ENCODE measurements at places on chromosomes 16 and 17.

- DNase-seq, result no peak
These were observed 14.2 kb upstream of the ALOX12B start for GRCh38 chr17:8101721-8102120.

GRCh38 chr17:39927929-39928857, 661 bp downstream of the LRRC3C start:
- DNase-seq, result no peak

DNA sequence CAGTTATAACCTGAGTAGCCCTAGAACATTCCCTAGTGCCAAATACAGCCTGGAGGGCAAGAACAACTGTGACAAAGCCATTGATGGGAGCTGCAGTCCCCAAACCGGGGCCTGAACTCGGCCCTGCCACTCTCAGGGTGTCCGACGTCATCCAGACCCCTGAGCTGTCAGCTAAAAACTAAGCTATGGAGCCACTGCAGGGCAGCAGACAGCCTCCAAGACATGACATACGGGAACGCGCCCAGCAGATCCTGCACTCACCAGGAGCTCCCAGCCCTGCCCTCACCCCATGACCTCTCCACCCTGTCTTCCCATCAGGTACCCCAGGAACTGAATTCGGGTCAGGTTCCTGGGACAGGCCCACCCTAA, 28.4 kb downstream of the KDM8 start:
- no peak for DNase-seq

- no peak for DNase-seq
These were observed 31.9 kb upstream of the HOXB13 start for GRCh38 chr17:48760411-48760810.

GRCh38 chr17:80220054-80220735, at the start of the genes SGSH and SLC26A11:
Gene SGSH (minus strand): TSS chr17:80220333. CDS start chr17:80220313, 20 bp downstream.
Gene SLC26A11 (plus strand): TSS chr17:80220427. CDS start chr17:80221561, 1,134 bp downstream.
- DNase-seq, result no peak

DNA sequence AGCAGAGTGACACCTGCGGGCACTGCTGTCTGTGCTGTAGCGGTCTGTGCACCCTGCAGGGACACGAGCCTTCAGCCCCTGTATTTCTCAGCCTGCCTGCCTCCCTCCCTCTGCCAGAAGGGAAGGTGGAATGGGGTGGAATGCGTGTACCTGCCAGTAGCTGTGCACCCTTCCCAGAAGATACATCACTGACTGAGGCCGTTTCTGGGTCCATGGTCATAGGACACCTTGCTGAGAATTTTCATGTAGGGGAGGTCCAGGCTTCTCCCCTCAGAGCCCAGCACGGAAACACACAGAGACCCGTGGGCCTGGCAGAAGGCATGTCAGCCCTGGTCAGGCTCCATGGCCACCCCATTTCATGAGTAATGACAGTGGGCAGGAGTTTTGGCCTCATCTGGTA, 16.5 kb downstream of the DBNDD1 start:
- no peak for DNase-seq

- no peak for DNase-seq
These were observed 47.3 kb downstream of the GDE1 start for GRCh38 chr16:19474617-19475016.

DNA sequence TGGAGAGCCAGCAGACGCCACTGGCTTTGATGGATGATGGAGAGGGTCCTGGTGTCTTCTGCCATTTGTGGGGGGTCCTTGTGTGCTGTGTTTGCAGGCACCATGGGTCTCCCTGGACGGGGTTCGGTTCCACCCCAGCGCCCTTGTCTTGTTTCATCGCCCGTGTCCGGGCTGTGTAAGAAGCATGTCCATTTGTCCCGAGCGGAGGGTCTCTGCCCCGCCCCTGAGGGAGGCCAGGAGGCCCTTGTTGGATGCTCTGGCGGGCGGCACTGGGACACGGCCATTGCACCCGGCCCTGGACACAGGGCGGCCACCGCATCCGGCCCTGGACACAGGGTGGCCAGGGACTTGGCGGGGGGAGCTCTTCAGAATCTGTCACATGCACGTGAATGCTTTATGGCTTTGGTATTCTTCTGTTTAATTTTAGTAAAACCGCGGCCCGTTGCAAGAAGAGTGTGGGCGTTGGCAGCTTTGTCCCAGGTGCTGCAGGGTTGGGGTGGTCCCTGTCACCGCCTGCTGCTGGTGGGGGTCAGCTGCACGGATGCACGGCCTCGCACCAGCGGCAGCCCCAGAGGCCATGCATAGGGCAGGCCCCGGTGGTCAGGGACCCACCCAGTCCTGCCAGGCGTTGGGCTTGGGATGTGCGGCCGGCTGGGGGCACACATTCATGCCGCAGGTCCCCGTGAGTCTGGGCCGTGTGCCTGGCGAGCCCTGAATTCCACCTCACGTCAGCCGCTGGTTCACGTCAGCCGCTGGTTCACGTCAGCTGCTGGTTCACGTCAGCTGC, 21.0 kb upstream of the ZNF750 start:
- DNase-seq, result no peak

DNA sequence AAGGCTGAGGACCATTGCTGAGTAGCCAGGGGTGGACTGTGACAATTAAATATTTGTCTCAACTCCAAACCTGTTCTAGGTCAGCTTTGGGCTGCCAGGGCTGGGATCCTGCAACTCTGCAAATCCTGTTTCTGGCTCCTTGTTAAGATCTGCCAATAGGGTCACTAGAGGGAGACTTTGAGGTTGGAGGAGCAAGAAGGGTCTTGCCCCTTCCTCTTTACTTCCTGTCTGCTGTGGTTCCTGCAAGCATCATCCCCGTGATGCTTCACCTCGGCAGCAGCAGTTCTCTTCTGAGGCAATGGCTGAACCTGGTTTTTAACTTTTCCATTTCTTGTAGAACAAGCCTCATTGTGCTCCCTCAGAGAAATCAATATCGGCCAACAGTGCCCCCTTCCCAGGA, 124.6 kb downstream of the IRX5 start:
- no peak for DNase-seq

DNA sequence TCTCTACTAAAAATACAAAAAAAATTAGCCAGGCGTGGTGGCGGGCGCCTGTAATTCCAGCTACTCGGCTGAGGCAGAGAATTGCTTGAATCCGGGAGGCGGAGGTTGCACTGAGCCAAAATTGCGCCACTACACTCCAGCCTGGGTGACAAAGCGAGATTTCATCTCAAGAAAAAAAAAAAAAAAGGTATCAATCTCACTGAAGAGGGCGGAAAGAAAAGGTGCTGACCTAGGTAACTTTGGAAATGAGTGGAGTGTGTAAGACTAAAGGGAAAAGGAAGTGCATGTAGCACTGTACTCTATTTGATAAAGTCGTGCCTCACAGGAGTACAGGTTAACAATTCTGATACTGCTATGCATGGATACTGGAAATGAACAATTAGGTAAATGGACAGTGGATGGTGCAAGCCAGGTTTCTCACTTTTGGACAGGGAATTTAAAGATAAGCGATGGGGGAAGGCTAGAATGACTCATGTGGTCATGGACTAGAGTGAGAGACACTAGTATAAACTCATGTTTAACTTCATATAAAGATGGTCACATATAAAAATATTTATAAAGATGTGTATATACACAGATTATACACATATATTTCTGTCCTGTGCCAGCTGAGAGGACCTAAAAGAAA, 142.9 kb downstream of the CDK5R1 start:
- no peak for DNase-seq

DNA sequence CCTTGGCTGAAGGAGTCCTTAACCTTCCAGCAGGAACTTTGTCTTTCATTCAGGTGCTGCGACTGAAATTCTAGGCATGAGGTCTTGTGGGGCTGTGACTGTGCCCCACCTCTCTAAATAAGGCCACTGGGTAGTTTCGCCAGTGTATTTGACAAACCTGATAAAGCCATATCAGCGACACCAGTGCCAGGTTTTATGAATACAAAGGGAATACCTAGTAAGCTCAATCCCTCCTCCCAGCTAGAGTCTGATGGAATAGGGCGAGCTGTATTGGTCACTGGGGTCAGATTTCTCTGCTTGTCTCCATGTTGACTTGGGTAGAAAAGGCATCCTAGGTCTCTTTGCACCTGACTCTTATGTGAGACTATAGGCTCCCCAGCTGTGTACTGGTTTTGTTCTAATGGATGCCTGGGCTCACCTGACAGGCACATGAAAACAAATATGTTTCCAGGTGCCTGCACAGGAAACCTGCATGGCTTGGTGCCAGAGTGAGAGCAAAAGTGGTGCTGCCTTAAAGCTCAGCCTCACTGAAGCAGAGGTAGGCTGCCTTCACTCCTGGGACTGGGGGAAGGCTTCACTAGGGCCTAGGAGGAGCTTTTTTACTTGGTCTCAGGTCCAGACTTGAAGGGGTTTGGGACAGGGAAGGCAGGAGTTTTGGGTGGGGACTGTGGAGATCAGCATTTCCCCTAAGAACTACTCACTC, 8.3 kb downstream of the SLC7A6 start:
- no peak for DNase-seq

DNA sequence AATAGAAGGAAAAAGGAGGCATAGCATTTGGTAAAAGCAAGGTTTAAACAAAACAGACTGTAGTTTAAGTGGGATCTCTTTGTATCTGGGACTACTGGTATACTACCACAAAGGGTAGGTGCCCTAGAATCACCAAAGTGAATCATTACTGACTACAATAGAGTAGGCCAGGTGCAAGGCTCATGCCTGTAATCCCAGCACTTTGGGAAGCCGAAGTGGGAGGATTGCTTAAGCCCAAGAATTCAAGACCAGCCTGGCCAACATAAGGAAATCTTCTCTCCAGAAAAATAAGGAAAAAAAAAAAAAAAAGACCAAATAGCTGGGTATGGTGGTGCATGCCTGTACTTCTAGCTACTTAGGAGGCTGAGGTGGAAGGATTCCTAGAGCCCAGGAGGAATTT, 60.8 kb upstream of the CORO6 start:
- no peak for DNase-seq

DNA sequence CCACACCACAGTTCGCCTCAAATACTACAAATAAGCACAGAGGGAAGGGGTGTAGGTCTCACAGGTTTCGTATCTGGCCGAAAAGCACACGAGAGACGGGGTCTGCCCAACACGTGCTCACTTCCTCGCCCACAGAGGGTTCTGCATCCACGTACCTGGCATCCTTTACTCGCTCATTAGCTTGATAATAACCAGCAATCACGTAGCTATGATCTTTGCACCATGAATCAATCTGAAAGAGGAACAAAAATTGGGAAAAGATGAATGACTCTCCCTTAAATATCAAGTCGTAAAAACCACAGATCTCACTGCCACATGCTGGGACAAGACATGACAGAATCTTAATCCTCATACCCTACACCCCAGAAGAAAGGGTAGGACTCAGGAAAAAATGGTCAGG, 10.5 kb downstream of the EMC8 start:
- DNase-seq, result no peak

- no peak for DNase-seq
These were observed 8.4 kb upstream of the CA4 start for GRCh38 chr17:60141111-60142018.

GRCh38 chr16:4241258-4241927, 487 bp downstream of the SRL start:
- no peak for DNase-seq

GRCh38 chr16:31135535-31136286, at the start of gene PRSS8:
Gene PRSS8 (minus strand): TSS chr16:31135727. CDS start chr16:31135498, 229 bp downstream.
- DNase-seq, result no peak

DNA sequence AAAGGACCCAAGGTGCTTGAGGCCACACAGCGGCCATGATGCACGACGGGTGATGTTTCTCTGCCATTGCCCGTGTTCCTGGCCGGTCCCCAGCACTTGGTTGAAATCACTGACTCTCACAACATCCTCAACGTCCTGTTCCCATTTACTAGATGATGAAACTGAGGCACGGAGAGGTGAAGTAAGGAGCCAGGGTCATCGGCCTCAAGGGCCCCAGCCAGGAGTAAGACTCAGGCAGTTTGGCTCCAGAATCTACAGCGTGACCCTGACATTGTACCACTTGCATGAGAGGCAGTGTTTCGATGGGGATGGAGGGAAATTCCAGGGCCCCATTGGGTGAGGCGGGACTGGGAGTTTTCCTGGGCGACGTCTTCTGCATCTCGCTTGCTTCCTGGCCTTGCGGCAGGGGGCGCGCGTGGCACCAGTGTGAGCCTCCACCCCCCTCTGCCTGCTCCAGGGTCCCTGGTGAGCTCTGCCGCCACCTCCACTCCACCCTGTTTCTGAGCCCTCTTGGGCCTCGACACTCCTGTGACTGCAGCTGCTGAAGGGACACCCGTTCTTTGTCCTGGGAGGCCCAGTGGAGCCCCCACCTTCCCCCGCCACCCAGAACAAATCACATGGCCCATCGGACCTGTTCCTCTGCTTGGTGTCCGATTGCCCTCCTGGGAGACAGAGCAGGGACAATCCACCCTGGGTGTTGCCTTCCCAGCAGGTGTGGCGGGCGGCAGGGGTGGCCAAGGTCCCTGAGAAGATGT, 133.0 kb upstream of the GSE1 start:
- peak; percentile 17 for DNase-seq

DNA sequence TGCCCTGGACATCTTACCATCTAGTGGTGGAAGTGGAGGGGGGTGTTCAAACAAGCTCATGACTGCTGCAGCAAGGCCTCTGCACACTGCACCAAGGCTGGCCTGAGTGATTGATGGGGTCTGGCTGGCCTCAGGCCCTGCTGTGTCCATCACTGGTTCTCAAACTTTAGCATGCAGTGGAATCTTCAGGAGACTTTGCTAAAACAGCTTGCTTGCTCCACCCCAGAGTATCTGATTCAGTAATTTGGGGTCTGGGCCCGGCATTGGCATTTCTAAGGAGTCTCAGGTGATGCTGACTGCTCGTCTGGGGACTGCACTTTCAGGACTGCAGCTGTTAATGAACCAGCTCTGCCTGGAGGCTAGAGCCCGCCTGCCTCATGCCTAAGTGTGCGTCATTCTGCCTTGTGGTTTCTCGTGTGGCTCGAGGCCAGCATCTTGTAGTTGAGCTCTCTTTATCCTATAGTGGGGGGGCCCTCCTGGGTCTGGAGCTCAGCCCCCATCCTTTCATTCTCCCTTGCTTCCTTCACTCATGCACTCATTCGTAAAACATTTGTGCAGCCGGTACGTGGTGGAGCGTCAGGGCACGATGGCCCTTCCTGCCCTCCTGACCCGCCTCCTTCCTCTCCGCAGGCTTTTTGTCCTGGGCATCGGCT, 4.1 kb downstream of the MGAT5B start:
- no peak for DNase-seq

- DNase-seq, result no peak
These were observed 165.4 kb downstream of the PITPNC1 start for GRCh38 chr17:67542219-67543114.

- no peak for DNase-seq
These were observed 57.5 kb downstream of the MARCHF10 start for GRCh38 chr17:62750631-62751051.

DNA sequence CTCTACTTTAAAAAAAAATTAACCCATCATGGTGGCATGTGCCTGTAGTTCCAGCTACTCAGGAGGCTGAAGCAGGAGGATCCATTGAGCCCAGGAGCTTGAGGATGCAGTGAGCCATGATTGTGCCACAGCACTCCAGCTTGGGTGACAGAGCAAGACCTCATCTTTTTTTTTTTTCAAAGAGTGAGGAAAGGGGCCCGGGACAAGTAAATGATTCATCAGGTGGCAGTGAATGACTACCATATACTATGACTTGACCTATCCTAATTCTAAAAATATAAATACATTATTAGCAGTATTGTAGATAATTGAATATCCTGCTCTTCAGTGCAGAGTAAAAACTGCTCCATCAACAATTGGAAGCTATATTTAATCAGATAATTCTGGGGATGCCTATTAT, 55.3 kb downstream of the CLUH start:
- no peak for DNase-seq

GRCh38 chr17:7219812-7220592, at the start of the genes ACADVL and DLG4:
Gene ACADVL (plus strand): TSS chr17:7219938. CDS start chr17:7219985, 47 bp downstream.
Gene DLG4 (minus strand): TSS chr17:7219836.
- peak; percentile 83 for DNase-seq

Data from hematopoietic multipotent progenitor cell treated with erythropoietin and hydrocortisone succinate and interleukin-3 and kit ligand, for 15 days (in vitro differentiated cells).